Lung (tissue), 17 donors: ENCODE measurements at places on chromosomes 4 and X.

DNA sequence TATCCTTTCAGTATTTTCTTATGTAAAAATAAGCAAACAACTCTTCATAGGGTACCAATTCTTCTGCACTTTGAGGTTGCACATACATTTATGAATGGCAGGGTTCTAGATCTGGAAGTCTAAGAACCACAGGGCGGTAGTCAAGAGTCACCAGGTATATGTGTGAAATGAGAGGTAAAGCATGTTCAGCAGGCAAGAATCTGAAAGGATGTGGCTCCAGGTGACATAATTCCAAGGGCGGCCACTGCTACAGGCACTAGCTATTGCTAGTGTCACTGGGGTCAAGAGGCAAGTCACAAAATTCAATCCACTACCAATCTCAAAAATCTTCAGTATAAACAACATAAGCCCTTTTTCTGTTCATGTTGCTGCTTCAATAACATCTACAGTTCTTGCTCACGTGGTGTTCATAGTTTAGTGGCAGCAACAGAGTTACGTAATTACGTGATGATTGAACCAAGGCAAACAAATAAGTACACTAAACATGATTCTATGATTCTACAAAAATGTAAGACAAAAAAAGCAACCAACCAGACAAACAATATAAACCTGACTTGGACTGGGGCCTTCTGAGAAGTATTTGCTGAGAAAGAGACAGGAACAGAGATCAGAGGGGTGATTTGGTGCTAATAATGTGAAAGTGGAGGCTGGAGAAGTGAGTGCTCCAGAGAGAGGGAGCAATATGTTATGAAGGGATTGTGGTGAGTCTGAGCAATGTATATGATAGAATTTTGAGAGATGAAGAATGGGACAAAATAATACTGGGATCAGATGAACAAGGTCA lies 101.7 kb downstream of the NAA11 start:
- DNase-seq: no peak

DNA sequence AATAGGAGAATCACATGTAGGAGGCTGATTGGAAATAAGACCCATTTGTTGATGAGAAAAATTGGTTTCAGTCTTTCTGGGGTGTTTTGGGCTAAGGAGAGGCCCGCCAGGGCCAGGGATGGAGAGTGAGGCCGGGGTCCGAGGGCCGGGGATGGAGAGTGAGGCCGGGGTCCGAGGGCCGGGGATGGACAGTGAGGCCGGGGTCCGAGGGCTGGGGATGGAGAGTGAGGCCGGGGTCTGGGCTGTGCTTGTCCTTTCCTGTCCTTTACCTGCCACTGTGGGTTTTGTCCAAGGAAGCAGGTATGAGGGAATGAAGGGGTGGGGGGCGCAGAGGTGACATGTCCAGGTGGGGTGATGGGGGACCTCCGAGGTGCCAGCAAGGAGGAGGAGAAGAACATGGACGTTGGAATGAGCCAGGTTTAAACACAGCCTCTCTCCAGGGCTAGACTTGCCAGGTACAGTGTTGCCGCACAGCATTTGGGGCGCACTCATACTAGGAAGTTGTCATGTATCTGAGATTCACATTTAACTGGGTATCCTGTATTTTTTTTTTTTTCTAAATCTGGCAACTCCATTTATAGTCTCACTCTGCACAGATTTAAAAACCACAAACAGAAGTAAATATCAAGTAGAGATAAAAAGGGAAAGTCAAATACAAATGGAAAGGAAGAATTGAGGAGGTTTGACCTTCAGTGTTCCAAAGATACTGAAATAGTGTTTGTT lies 8.8 kb downstream of the RGS12 start:
- DNase-seq: no peak

- no peak for DNase-seq
Observed at GRCh38 chrX:10482708-10483107, 137.7 kb downstream of the MID1 start.

- DNase-seq: peak; percentile 71
Observed at GRCh38 chr4:6674500-6675149, 19.1 kb upstream of the S100P start.

DNA sequence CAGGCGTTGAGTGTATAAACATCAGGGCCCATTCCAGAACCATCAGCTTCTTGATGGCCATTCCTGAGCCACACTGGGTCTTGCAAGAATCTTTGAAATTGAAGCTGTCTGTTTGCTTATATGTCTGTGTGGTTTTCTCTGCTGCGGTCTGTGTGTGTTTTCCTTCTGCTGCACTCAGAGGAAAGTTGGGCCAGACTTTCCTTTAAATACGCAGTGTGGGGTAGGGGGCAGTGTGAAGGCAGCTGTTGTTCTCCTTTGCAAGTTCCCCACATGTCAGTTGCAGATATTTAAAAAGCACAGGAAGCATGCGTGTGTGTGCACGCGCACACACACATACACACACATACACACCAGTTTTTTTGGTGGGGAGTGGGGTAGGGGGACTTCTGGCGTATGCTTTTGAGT lies 32.1 kb downstream of the CCKAR start:
- peak; percentile 94 for DNase-seq

DNA sequence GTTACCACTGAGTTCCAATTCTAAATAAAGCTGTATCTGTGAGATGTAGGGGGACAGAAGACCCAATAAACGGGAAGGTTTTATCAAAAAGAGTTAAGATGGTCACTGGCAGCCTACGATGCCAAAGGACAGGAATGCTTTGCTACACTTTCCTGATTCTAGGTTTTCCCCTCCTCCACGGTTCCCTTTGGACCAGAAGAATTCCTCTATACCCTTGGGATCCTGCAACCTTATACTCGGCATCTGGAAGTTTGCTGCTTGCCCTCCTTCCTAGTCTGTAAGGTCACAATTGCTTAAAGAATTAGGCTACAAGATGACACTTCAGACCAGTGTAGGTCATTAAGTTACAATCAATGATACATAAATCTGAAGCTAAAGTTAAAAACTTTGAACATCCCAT lies 64.3 kb downstream of the SCML2 start:
- DNase-seq: peak; percentile 2

DNA sequence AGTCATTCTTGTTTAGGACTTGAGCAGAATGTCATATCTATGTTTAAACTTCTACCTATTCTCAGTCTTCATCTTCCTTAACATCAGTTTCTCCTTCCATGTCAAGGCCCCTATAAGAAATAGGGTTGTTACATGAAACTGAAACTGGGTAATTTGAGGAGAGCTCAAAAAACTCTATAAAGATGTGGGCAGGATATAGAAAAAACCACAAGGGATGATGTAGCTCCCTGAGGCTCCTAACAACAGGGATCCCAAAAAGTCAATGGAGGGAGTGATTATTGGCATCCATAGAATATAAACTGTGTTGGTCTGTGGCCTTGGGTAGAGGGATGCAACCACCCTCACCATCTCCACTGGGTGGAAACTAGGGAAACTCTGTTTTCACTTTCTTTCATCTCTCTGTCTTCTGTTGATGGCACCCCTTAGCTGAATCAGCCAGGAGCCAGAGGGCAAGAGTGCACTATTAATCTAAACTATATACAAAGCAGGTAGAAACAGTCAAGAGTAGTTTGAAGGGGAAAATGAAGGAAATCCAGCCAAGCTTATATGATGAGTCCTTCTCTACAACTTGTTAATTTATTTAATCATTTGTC lies 27.6 kb downstream of the C4orf54 start:
- no peak for DNase-seq

- DNase-seq: no peak
Observed at GRCh38 chr4:125198916-125199315, 115.8 kb upstream of the FAT4 start.
